ENCODE measurements at places on chromosomes 7 and 10. TPM values are rescaled to one million over a fixed set of nuclear protein-coding genes. Genes with fewer than 3 reads are reported as not detected.
A peak's percentile ranks its signal among the peaks of the same experiment; 100 is the strongest.

Gene TMEM270
- not detected for total RNA-seq

Gene MOGAT3
- not detected for total RNA-seq

Gene NPTX2
- total RNA-seq: 23.8 TPM

Gene LRRC17
- total RNA-seq: 1.2 TPM

Gene SEMA3D
- total RNA-seq: 1.9 TPM

Gene RBP4
- total RNA-seq: 977 TPM

Gene CAMK1D
- total RNA-seq: 16.5 TPM

Gene GPR158
- total RNA-seq: 0.58 TPM

GRCh38 chr7:126856691-126857291, 395.9 kb downstream of the GRM8 start:
- no peak for DNase-seq

- no peak for DNase-seq
Observed at GRCh38 chr10:113982769-113983168, 60.9 kb upstream of the ADRB1 start.

- DNase-seq: no peak
Observed at GRCh38 chr7:142391191-142391992, 133.5 kb upstream of the PRSS58 start.

DNA sequence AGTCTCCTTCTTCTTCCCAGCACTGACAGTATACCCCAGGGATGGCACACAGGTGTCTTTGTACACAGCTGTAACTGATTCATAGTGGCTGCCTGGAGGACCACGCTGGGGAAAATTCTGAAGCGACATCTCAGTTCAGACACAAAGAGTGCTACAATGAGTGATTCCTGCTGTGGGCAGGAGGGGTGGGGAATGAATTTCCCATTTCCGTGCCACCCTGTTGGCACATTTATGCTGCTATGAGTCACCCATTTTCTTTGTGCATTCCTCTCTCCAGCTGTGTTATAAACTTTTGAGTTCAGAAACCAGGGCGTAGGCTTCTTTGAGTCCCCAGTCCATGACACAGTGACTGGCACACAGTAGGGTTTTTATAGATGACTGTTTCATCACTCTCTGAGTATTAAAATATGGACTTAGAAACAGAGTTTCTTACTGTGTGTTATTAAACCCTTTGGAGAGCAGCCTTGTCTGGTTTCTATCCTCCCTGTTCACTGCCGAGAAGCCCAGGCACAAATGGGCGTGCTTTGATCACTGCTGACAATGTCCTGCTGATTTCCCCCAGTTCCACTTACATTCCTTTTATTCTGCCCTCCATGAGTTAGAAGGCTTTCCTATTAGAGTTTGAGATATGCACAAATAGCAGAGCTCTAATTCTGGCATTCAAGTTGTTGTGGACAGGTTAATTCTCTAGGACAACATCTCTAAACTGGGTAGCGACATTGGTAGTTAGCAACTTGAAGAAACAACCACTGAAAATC, 24.0 kb upstream of the NPS start:
- DNase-seq: no peak

- no peak for DNase-seq
Observed at GRCh38 chr7:18508443-18509427, 13.2 kb downstream of the HDAC9 start.

DNA sequence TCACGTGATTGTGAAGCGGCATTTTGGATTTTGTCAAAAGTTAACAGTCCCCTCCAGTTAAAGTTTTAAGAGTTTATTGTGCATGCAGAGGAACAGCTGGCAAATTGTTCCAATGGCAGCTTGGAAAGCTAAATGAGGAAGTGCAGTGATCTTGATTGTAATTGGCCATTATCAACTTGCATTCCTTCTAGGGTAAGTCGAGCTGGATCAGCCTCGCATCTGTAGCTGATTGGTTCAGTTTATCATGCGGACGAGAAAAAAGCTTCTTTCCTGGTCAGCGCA, 566 bp downstream of the ZNF789 start:
- DNase-seq: no peak

GRCh38 chr10:21039721-21040120, 142.6 kb upstream of the NEBL start:
- DNase-seq: no peak

DNA sequence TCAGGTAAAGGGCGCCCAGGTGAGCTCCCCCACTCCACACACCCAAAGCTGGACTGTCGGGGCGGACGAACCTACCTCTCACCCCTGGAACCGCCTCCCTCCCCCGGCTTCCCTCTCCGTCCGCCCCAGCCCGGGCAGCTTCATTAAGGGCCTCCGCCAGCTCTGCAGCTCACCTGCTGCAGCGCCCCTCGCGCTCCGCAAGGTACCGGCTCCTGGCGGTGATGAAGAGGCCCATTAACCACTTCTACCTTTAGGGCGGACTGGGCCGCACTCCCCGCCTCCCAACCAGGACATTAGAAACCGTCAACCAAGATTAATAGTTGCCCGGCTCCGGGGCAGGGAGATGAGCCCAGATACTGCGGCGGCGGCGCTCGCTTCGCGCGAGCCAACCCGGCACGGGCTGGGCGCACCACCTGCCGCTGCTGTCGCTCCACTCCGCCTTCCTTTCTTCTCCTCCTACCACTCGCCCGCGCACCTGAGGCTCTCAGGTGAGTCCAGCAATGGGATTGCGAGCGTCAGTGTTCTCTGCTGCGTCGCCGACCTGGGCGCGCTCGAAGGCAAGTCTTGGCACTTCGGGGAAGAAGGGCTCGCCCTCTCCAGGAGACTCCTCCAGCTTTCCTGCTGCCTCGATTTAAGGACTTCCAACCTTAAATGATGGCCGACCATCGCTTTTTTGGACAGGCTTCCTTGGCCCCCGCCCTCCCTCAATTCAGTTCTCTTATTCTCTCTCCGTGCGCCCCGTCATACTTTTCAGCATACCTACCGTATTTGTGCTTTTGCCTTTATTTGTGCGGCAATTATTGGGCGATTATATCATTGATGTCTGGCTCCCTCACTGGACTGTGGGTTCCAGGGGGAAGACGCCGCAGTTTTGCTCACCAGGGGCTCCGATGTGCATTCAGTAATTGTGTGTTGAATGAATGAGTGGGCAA, 13.6 kb upstream of the KAZALD1 start:
- no peak for DNase-seq

GRCh38 chr10:16470747-16471146, 33.9 kb downstream of the PTER start:
- no peak for DNase-seq

DNA sequence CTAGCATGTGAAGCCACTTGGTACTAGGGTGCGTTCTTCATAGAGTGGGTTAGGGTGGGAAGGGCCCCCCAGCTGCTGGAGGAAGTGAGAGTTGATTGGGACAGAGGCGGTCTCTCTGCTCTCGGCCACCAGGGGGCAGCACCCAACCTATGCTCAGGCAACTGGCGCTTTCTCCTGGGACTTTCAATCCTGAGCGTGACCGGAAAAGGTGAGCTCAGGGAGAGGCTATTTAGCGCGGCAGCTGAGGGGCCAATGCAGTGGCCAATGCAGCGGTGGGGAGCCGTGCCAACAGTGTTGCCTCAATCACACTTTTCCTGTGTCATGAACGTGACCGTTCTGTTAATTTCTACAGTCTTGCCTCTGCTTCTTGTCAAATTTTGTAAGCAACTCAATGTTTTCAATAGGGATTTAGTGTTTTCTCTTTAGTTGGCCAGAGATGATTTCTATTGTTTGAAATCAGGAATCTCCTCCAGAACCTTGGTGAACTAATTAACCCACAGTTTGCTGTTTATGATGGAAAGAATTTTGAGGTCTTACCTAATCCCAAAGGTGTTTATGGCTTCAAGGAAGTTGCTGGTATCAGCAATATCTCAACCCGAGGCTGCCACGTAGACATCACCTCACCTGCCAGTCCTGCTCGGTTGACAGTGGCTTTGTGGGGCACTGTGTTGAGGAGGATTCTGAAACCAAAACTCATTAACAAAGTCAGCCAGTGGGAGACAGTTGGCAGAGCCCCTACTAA, 67.9 kb upstream of the PDZD8 start:
- DNase-seq: peak; percentile 92

DNA sequence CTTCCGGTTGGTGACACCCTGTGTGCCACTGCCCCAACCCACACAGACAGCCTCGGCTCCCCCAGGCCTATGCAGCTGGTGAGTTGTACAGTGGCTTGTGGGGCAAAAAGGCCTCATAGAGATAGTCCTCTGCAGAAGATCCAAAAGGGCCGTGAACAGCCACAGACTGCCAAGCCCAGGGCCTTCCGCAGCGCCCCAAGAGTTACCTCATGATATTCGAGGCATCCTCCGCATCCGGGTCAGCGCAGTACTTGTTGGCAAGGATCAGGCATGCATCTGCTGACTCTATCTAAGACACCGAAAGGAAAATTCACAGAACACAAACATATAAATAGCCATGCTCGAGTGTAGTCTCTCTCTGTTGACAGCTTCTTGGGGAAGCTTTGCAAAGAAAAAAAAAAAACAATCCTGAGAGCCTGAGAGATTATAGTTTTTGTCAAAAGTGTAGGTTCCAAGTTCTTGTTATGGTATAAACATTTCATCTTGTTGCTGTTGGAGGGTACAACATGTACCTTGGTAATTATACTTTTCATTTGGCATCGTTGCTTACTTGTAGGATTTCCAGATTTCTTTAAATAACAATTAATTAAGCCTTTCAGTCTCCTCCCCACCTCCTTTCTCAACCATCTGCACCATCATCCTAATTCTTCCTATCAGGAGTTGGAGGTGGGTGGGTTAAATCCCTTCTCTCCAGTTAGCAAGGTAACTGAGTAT, 553.0 kb downstream of the KCNMA1 start:
- no peak for DNase-seq

DNA sequence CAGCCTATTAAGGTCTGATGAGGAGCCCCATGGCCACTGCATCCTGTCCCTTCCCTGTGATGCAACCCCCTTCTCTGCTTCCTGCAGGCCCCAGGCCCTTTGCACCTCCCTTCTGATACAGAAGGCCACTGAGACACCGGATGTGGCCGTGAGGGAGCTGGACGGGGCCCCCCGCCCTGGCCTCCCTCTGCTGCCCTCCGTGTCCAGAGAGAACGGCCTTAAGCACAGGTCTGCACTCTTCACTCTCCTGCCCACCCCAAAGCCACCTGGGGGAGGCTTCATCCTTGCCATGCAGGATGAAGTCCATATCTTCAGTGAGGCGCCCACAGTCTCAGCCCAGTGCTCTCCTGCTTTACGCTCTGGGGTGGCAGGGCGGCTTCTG, 86.9 kb upstream of the GNA12 start:
- DNase-seq: no peak

GRCh38 chr7:43750016-43750887, 8.2 kb upstream of the BLVRA start:
- DNase-seq: peak; percentile 71

GRCh38 chr10:80188713-80189112, 16.6 kb downstream of the ANXA11 start:
- DNase-seq: peak; percentile 20

DNA sequence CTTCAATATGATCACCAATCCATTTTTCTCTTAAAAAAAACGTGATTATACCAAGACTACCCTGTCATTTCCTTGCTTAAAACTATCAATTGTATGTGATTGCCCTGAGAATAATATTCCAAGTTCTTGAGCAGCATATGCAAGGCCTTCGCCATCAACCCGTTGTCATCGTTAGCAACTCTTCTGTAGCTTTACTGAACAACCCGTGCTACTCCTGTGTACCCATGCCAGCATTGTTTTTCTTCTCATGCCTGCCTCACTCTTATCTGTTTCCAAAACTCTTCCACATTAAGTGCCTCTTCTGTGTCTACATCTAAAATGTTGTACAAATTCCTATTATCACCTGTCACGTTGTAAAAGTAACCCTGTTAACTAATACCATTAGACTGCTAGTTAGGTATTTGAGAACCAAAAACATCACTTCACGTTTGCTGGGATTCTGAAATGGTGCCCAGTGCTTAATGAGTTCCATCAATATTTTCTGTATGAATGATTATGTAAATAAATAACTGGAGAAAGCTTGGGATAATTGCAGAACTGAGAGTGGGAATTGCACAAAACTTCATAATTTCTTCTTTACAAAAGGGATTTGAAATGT, 10.5 kb downstream of the CAV2 start:
- DNase-seq: no peak

GRCh38 chr10:112395809-112396530, 22.1 kb downstream of the ACSL5 start:
- DNase-seq: no peak

GRCh38 chr10:120969219-120969645, 118.1 kb downstream of the WDR11 start:
- DNase-seq: no peak

DNA sequence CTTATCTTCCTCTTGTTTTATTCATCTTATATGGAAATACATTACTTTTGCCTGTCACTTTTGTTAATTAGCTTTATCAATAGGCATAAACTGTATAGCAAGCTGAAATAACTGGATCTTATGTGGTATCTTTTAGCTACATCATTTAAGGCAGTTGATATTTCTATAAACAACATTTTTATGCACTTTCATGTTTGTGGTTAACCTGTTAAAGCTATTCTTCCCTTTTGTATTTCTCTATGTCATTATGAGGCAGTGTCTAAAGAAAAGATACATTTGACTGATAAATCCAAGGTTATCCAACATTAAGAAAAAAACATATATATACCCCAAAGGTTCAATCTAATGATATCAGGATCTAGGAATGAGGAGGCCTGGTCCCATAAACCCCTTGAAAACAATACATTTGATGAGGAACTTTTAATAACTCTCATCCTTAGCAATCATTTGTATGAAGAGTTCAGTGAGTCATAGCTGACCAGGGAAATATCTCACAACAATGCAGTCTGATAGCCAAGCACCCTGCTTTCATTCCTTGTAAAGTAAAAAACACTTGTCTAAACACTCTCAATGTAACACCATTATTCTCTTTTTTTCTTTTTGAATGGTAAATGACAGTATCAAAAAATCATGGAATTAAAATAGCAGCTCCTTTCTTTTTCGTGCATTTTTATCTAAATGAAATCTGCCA, 300.9 kb downstream of the NEBL start:
- no peak for DNase-seq

DNA sequence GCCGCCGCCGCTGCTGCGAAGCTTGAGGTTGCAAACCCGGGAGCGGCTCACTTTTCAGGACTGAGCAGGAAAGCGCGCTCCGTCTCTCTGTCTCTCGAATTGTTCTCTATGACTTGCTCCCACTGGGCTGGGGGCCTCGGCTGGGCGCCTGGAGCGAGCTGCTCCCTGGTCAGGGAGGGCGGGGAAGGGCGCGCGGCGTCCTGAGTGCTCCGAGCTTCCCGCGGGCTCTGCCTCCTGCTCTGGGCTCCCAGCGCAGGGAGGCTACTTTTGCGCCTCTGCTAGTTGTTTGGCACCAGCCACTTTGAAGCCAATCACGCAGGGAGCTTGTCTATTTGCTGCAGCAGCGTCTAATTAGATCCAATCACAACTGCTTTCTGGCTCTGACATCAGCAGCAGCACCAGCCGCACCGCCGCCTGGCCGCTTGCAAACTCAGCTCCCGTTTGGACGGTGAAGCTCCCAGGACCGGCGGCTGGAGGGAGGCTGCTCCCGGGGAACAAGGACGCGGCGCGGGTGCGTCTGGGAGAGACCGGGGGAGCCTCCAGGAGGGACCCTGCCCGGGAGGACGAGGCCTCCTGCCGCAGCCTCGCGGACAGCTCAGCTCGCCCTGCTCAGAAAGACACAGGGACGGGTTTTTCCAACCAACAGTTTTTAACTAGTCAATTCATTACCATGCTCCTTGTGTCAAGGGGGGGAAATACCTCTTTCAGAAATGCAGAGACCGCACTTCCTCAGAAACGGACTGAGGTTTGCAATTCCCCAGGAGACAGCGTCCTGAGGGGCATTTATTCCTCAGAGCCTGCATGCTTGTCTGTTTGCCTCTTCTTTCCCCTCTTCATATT, at the start of gene ADARB2:
ADARB2 (minus strand) TSS at position 304 of the 840 bp plus-strand sequence.
- no peak for DNase-seq

GRCh38 chr10:43585046-43585445, 10.6 kb upstream of the ZNF239 start:
- no peak for DNase-seq

- no peak for DNase-seq
Observed at GRCh38 chr7:155837126-155837479, 24.8 kb upstream of the SHH start.

Measured in mesenteric fat pad (tissue), 1 donor.